Stimulated activated CD8-positive, alpha-beta memory T cell treated with anti-CD3 and anti-CD28 coated beads, Interleukin-2, amount 100 ng/mL, for 1 hour (primary cell): ENCODE measurements at places on chromosomes 16 and 17.

DNA sequence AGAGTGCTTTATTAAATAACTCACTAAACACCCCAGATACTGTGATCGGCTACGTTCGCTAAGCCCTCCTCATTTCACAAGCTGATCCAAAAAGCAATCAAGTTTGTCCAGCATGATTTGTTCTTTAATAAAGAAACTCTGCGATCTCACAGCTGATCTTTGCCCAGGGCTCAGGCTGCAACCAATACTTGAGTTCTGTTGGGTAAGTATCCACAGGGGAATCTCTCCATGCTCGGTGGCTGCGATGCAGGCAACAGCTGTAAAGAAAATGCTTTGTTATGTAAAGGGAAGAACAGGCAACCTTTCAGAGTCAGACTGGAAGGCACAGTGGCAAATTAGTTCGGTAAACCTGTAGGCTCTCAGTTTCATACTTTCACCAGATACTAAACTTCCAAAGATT is 67.5 kb downstream of the SHISA6 start:
- no peak for DNase-seq

DNA sequence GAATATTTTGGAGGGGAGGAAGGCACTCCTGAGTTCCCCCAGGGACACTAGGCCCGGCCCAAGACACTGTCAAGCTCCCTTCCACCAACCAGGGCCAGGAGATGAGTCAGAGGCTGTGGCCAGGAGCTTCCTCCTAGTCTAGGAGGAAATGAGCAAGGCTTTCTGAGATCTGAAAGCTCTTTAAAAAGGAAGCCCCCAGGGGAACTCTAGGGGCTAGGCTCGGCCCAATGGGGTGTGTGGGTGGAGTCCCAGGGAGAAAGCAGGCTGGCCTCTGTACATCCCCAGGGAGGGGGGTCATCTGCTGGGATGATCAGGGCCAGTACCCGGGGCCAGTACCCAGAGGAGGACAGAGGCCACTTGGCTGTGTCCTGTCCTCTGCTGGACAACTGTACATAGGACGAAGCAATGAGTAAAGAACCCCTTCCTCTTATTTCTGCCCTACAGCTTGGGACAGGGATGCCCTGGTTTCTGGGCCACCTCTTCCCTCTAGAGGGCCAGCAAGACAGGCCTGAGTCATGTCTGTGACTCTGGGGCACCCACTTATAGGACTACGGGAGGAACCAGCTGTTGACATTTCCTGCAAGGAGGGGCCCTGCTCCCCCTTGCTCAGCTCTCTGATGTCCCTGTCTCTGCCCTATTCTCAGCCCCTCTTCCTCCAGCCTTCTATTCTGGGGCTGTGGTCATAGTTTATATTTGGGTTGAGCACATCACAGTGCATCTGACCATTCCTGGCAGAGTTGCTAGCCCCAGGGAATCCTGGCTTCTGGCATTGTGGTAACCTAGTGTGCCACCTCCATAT is 2.7 kb downstream of the FHOD1 start:
- DNase-seq: peak; percentile 67

DNA sequence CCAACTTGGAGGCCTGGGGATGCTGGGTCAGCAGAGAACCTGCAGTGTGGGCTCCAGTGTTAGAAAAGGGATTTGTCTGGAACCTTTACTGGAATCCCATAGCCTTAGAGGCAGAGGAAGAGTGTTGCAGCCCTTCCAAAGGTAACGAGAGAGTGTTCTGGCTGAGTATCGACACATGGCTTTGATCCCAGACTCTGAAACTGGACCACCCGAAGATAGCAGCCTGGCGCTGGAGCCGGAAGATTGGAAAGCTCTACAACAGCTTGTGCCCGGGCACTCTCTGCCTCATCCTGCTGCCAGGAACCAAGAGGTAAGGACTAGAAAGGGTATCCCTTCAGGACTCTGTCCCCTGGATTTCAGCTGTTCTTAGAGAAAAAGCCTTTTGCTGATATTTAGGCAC is 39.7 kb downstream of the REXO5 start:
- no peak for DNase-seq

DNA sequence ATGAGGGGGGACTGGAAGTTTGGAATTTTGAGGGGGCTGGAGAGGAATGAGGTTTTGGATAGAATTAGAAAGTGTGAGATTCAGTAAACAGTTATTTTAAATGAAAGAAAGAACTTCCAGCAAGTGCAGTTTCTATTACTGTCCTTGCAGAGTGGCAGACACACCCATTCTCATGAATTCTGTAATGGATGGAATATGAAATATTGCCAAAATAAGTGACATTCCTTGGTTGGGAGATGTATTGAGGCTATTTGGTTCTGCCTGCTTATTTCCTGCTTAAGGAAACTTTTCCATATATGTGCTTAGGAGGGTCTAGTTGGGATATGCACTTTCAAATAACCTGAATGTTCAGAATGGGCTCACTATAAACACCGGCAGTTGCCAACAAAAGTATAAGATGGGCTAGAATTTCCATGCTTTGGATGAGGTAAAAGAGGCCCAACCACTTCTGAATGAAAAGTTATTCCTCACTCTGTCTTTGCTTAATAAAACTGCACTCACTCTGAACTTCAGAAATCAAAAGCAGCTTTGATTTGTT is 434.4 kb downstream of the CA10 start:
- DNase-seq: no peak

DNA sequence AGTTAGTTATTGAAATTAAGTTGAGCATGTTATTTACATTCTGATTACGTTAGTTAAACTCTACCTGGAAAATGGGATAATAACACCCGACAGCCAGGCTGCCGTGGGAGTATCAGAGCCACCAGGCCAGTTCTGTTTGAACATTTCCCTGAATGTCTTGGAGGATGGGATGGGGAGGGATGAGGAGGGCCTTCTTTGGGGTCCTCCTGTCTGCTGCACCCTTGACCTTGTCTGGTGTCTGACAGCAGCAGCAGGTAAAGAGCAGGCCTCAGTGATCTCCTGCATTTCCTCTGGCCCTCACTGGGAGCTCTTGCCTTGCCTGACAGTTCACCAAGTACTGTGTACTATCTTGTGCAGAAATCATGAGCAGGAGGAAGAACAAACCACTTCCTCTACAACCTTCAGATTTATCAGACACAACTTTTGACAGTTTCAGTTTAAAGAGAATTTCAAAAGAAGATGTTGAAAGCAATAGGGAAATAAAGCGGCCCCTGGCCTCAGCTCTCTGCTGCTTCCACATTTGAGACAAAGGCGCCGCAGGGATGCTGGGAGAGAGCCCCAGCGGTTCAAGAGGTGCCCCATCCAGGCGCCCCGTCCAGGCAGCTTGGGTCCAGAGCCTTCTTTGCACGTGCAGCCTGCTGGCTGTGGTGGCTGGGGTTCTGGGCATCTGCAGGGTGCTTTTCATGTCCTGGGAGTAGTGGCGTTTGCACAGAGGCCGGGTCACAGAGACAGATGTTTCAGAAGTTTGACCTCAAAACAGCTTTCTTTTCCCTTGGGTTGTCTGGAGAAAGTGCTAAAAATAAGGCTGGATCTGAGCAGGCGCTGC is 25.3 kb downstream of the CMIP start:
- no peak for DNase-seq

- DNase-seq: no peak
These were observed 121.6 kb upstream of the HS3ST4 start for GRCh38 chr16:25570131-25570530.

DNA sequence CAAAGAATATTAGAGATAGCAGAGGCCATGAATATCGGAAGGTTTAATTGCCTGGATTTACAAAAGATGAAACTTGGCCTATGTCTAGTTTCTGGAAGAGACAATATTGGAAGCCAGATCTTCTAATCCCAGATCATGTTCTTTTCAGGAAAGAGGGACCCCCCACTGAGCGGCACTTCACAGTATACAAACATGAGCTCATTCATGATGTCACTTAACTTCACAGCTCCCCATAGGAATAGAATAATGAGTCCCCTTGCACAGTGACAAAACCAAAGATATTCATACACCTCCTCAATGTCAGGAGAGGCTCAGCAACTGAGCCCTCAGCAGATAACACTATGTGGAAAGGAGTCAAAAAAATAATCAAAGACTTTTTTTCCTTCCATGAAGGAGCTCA is 147.5 kb downstream of the CDH11 start:
- no peak for DNase-seq

DNA sequence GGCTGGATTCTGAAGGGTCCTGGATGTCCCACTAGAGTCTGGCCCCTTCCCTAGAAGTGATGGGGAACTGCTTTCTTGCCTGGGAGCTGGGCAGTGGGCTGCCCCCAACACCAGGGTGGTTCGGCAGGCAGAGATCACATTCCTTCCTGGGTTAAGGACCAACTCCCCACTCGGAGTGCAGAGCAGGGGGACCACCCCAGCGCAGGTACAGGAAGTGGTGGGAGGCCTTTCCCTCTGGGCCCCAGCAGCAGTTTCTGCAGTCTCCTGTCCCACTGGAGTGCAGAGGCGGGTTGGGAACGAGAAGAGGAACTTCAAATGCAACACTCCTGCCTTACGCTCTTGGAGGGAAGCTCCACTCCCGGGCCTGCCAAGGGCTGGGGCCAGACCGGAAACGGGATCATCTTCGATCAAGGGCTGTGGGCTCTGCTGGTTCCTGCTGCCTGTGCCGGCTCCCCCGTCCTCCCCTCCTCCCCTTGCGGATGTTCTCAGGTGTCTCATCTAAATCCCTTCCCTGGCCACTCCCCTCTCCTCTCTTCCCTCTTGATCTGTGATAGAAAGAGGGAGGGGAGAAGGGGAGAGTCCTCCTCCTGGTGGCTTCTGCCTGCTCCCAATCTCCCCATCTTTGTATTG is 9.0 kb upstream of the NGFR start:
- no peak for DNase-seq

DNA sequence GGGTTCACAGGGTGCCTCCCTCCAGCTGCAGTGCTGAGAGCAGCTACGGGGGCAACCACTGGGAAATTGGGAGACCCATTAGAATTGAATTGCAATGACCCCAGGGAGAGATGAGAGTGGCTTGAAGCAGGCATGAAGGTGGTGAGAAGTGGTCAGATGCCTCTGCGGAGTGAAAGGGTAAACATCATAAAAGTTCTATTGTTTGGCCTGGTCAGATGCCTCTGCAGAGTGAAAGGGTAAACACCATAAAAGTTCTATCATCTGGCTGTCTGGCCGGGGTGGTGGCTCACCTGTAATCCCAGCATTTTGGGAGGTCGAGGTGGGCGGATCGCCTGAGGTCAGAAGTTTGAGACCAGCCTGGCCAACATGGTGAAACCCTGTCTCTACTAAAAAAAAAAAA is 53.5 kb downstream of the TNFRSF13B start:
- no peak for DNase-seq

DNA sequence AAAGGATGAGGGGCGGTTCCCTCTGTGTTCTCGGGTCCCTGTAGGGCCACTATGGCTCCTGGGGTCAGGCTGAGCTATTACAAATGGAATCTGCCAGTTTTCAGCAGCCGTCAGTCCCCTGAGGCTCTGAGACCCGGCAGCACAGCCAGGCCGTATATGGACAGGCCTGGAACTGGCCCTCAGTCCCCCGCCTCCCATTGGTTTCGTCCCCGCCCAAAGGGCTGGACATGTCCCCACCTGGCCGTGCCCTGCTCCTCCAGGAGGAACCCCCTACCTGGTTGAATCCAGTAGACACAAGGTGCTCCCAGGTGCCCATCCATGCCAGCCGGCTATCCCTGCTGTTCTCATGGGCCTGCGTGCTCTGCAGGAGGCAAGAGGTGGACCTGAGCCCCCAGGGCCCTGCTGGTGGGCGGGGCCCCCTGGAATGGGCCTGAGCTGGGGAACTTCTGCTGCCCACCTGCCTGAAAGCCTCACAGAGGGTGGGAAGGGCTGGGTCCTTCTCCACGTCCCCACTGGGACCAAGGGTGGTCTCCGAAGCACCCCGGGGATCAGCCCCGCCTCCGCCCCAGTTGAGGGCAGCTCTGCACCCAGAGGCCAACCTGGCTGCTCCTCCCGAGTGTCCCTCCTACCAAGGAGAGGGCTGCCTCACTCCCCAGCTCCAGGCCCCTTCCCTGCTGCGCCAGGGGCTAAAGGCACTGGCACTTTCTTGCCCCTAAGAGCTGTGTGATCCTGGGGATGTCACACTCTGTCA is 16.8 kb downstream of the VASN start:
- no peak for DNase-seq
